ENCODE measurements at places on chromosomes 16 and 17. TPM values are rescaled to one million over a fixed set of nuclear protein-coding genes. Genes with fewer than 3 reads are reported as not detected.

DNA sequence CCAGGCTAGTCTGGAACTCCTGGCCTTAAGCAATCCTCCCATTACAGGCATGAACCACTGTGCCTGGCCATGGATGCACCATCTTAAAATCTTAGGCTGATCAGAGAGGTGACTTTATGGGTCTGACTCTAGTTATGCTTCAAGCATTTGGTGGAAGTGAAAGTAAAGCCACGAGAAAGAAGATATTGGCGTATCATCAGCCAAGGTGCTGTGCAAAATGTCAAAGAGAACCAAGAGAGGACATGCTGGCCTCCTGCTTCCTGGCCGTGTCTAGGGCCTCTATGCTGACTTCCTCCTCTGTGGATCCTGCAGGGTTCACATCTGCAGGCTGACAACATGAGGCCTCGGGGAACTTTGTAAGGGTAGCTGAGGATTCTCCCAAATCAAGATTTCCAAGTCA lies 385.2 kb downstream of the MAF start:
- DNase-seq, result no peak

GRCh38 chr17:57949649-57950048 lies 5.6 kb downstream of the CUEDC1 start:
- peak; percentile 77 for DNase-seq

DNA sequence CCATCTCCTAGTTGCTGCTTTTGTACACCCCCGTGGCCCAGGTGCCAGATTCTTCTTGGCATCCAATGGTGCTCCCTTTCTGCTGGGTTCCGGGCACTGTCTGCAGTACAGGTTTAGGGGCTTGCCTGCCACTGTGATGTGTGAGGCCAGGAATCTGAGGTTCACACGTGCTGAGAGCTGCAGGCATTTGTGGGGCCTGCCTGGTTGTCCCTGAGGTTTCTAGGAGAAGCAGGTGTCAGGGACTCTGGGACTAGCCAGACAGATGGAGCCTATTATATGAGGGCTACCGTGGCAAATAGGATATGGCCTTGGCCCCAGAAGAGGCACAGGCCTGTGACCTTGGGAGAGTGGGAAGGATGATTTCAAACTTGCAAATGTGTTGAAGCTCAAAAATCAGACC lies 29.3 kb downstream of the NDEL1 start:
- no peak for DNase-seq

GRCh38 chr17:52419229-52419641 lies 260.7 kb upstream of the CA10 start:
- no peak for DNase-seq

Gene SPPL2C
- total RNA-seq, result not detected

DNA sequence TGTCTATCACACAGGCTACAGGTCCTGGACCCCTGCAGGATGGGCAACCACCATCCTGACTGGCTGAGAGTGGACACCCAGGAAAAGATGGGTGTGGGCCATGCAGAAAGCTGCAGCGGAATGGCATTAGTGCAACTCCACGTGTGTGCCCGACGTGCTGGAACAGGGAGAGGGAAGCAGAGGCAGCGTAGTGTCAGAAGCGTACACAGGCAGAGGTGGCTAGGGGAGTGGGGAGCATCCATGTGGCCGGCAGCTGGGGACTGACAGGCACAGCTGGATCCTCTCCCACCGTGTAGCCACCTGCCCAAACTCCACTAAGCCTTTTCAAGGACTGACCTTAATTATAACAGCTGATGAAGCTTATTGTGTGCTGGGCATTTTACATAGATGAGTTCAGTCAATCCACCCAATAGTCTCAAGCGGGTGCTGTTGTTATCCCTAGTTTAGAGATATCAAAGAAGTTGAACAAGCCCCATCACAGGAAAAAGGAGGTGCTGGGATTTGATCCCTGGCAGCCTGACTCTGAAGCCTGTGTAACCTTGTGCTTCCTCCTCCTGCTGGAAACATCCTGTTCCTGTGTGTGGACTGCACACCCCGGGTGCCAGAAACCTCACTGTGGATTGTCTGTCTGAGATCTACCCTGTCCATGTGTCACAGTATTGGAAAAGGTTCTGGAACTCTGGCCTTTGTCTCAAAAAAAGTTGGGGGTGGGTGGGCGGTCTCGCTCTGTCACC lies 114.0 kb downstream of the PRKCA start:
- no peak for DNase-seq

DNA sequence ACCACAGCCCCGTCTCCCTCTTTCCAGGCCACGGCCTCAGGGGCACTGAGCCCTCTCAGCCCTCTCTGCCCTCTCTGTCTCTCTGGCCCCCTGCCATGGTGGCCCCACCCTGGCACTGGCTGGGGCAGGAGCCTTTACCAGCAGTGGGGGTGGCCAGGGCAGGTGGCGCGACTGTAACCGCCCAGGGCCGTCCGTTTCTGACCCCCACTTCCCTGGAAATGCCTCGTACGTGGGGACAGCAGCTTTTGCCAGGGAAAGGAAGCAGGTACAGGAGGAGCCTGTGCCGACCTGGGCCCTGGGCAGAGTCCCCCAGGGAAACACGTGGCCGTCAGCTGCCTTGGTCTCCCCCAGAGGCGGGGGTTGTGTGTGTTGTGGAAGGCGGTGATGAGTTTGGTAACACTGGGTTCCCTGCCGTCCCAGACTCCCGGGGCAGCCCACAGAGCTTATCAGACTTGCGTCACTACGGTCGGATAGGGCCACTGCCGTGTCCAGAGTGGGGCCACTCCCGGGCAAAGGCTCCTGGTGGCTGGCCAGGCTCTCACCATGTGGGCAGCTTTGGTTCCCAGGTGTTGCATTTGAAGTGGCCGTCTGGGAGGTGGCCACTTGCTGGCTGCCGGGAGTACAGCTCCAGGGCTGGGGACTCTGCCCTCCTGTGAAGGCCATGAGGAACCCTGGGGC lies 249.3 kb upstream of the CIBAR2 start:
- peak; percentile 92 for DNase-seq

DNA sequence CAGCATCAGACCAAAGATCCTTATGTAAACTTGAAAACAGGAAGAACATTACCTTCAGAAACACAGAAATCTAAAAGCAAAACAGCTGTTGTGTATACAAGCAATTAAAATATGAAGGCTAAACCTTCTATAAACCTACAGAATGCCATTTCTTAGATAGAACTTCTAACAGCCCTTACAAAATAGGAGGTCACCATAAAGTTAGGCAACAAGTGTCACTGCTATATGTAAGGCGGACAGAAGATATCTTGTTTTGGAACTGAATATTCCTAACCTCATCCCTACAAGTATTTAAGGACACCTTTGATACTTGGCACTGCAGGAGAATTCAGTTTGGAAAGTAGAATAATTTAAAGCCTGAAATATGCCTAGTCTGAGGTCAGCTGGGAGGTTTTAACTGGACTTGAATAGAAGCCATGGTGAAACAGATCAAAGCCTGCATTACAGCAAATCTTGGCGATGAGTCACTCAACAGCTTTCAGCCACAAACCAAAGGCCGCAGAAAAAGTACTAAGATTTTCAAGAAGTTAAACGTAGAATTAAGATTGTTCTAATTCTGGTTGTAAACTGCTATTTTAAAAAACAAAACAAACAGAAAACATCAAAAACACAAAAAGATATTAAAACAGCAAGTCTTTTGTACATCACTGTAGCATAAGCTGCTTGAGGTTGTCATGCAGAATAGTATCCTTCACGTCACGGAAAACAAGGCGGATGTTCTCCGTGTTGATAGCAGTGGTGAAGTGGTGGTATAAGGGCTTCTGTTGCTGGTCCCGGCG lies 42.7 kb downstream of the GNA13 start:
- no peak for DNase-seq

Gene EVI2A
- total RNA-seq, result 45.2 TPM

GRCh38 chr16:79049040-79049439 lies 551.5 kb downstream of the MAF start:
- no peak for DNase-seq

Gene RHBDL3
- 0.18 TPM for total RNA-seq

DNA sequence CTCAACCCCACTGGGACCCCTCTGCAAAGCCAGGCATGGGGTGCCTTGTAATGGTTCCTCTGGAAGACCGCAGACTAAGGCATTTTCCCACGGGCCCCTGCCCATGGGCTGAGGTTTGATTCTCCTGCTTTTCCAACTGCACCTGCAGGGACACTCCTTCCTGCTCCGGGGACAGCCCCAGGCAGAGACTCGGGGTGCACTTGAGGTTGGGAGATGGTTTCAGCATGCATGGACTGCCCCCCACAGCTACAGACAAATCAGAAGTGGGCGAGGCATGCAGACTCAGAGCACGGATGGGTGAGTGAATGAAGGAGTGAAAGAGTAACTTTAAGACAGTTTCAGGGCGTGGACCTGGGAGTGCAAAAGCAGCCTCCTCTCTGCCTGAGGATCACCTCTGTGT lies 87.9 kb upstream of the RPL38 start:
- no peak for DNase-seq

DNA sequence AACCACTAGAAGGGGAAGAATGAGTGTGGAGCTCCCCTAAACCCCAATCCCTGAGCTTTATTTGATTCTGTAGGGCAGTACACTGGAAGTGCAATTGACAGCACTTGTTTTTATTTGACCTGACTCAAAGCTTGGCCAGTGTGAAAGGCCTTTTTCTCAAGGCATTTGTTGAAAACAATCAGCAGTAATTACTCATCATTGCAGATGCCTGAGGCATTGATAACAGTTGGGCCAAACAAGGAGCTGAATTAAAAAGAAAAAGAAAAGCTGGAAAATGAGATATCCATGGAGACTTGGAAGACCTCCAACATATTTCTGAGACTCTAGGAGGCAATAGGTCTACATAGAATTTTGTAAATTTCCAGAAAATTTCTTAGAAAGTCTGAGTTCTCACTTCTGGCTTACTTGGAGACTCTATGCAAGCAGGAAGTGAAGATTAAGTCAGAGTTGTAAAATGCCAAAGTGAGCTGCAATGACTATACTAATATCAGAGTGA lies 200.8 kb upstream of the KCNJ16 start:
- DNase-seq, result no peak

- peak; percentile 16 for DNase-seq
These were observed 9.3 kb downstream of the CTRB2 start for GRCh38 chr16:75197522-75198134.

Gene C17orf107
- total RNA-seq, result 2.2 TPM

Gene ALOXE3
- total RNA-seq, result not detected

GRCh38 chr17:2421315-2422147 lies 20.7 kb upstream of the MNT start:
- no peak for DNase-seq

Gene CDK5RAP3
- 161 TPM for total RNA-seq

Measured in lower lobe of right lung (tissue), 2 donors.